ENCODE measurements at places on chromosomes 2 and 18.

GRCh38 chr2:2148776-2149175 lies 182.3 kb downstream of the MYT1L start:
- no peak for DNase-seq

DNA sequence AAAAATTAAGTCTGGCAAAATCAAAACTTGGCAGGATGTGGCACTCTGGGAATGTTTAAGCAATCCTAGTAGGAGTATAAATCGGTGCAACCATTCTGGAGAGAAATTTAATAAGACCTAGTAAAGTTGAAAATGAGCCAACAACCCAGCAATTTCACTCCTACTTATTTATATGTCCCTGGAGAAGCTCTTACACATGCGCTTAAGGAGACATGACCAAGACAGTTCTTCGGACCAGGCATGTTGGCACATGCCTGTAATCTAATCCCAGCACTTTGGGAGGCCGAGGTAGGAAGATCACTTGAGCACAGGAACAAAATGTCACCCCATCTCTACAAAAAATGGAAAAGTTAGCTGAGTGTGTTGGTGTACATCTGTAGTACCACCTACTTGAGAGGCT lies 374.6 kb upstream of the LYPD1 start:
- no peak for DNase-seq

DNA sequence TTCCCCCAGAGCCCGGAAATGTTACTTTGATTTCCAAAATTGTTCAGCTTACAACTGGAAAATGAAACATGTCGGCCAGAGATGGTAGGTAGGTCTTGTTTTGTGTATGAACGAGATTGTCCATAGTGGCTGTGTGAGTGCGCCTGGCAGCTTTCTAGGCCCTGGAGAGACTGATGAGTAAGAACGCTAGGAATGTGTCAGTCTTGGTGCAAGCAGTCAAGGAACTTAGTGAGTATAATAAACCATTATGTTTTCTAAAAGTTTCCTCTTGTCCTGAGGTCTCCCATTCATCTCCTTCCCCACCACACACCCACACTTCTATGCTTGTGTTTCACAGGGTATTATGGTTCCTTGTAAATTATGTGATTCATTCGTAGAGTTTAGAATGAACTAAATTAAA lies 234.2 kb downstream of the CDH2 start:
- DNase-seq = no peak

GRCh38 chr18:13284330-13285027 lies 65.9 kb downstream of the LDLRAD4 start:
- peak; percentile 26 for DNase-seq

GRCh38 chr2:157789933-157790511 lies 86.1 kb downstream of the ACVR1 start:
- DNase-seq = no peak

- DNase-seq = no peak
Observed at GRCh38 chr2:138670734-138671133, 109.5 kb downstream of the NXPH2 start.

DNA sequence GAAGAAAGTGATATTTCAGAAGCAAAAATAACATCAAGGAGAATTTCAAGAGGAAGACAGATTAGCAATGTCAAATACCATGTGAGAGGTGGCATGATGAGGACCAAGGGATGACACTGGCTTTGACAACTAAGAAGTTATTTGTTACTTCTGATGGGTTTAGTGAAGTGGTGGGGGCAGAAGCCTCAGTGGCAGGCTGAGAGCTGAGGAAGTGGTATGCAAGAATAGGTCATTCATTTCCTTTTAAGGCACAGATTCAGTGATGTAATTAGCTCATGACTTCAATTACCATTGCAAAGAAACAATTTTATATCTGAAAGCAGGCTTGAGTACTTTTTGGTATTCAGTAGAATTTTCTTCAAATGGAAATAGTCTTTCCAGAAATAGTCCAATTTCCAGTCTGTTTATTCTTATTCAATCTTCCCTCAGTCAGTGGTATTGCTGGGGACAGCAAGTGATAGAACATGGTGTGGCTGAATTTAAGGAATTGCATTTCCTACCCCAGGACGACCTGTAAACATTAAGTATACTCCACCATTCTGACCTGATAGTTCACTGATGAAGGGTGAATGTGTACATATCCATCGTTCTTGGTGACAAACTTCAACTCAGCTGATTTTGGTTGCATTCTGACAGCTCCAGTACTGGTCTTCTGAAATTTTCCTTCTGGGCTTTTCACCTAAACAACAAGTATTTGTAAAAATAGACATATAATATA lies 28.2 kb downstream of the GEMIN6 start:
- no peak for DNase-seq

DNA sequence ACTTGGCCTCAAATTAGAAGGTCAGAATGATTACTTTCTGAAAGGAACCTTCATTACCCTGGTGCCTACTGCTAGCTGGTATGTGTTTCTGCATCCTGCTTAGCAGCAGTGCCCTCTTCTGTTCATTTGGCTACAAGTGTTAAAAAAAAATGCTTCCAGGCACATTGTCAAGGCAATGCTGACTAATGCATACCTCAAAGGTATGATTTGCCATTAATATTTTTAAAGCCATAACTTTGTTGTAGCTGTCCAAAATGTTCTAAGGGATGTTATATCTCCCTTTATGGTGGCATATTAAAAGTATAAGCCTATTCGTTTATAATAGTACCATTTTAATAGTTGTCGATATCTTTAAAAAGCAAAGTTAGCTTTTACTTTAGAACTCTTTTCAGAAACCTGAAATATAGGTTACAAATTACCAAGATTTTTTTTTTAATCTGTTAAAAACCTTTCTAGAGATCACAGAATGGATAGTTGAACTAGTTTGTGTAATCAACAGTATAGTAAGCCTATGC lies 52.0 kb upstream of the FAM171B start:
- DNase-seq = peak; percentile 57

GRCh38 chr18:57804557-57804956 lies 1.4 kb upstream of the ATP8B1 start:
- no peak for DNase-seq

DNA sequence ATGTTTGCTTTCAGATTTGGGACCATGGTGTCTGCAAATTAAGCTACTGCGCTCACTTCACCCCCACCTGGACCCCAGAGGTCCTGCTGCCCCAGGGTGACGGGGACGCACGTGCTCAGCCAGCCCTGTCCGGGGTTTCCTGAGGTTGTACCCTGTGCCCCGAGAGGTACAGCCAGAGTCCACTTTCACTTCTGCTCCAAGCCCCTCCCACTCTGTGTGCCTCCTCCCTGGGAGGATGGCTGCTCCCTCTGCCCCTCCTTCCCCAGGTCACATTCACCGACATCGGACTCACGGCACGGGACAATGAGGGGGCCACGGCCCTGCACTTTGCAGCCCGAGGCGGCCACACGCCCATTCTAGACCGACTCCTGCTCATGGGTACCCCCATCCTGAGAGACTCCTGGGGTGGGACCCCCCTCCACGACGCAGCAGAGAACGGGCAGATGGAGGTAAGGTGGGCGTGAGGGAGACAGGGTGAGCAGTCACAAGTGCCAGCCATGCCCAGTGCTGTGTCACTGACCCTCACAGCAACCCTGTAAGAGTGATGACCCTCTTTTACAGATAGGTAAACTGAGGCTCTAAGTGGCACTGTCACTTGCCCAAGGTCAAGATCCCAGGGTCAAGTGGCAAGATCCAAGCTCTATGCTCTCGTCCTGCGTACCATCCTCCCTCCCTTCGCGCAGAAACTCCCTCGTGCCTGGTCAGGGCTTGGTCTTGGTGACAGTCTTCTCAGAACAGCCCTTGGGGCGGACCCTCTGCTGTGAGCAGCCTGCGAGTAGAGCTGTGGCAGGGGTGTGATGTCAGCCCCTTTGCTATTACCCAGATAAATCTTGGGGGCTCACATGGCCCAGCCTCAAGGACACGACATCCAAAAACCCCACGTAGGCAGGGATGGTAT lies 7.6 kb downstream of the ESPNL start:
- DNase-seq = no peak

GRCh38 chr2:236271851-236272250 lies 7.6 kb upstream of the ASB18 start:
- DNase-seq = no peak

GRCh38 chr2:195633974-195634373 lies 23.1 kb upstream of the SLC39A10 start:
- DNase-seq = no peak

- DNase-seq = no peak
Observed at GRCh38 chr2:191653667-191654391, 24.1 kb upstream of the NABP1 start.

- DNase-seq = no peak
Observed at GRCh38 chr2:194742706-194743105, 914.3 kb upstream of the SLC39A10 start.

DNA sequence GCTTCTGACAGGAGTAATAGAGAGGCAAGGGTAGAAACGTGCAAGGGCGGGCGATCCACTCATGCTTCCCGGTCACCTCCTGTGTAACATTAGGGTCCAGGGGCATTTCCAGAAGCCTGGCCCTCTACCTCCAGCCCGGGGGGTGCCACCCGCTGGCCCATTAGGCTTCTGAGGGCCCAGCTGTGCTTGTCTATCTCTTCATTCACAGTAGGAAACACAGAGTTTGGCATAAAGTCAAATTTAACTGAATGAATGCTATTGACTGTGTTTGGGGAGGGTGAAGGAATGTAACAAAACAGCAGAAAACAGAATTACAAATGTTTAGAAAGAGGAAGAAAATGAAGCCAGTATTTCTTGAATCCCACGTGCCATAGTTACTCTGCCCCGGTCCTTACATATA lies 112.4 kb upstream of the SLC66A3 start:
- DNase-seq = no peak

DNA sequence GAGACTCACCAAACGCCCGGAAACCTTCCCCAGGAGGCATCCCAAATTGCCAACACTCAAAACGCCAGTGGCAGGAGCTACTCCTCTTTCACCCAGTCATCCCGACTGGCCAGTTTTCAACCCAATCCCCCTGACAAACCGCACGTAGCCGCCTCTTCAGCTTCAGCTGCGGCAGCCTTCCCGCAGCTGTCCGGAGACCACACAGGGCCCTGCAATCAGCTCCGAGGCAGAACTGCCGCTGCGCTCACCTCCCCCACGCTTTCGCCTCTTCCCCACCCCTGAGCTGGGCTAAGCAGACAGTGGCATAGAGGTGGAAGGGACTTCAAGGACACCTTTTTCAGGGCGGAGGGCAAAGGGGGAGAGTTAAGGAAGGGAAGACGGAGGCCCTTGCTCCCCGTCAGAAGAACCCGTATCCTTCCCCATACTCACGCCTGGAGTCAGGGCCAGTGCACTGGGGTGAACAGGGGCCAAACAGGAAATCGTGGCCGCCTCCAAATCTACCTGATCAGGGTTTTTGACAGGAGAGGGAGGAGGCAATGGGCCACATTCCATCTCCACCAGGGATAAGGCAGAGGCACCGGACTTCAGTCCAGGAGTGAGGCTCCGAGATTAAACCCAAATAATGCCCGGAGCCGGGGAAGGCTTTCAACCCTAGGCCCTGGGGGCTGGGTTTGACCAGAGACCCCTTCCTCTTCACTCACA lies 16.9 kb downstream of the CYP26B1 start:
- DNase-seq = no peak

- no peak for DNase-seq
Observed at GRCh38 chr2:11142330-11142729, 12.9 kb upstream of the SLC66A3 start.

- DNase-seq = no peak
Observed at GRCh38 chr2:237742614-237743013, 56.0 kb upstream of the RBM44 start.

- DNase-seq = no peak
Observed at GRCh38 chr2:68317971-68318913, 1.5 kb downstream of the CNRIP1 start.

DNA sequence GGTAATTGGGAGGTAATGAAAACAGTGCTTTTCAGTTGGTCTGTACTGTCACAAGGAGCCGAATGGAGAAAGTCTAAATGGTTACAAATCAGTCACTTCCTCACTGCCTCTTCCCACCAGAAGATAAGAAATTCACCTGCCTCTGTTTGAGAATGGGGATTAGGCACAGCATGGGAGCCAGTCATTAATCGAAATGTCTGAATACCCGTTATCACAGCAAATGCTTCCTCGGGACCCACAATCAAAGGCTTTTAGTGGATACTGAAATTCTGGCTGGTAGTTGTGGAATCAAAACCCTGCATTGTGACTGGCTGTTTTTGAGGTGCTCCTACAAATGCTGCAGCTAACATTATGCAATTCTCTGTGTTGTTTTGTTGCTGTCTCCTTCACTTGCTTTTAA lies 461.0 kb upstream of the MEX3C start:
- DNase-seq = no peak

GRCh38 chr2:55761526-55761925 lies 67.9 kb upstream of the PNPT1 start:
- DNase-seq = no peak

DNA sequence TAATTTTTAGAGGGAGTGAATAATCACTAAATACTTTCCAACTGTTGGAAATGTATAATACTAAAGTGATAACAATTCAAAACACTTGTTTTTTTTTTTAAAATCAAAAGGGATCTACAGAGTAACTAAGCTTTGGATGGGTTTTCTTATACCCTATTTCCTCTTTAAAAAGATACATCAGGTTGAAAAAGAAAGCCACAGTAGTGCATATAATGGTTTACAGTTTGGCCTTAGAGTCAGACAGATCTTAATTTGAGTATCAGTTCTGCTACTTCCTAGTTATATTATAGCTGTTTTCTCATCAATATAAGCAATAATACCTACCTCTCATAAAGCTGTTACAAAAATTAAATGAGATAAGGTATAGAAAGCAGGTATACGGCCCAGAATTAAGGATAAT lies 28.5 kb downstream of the PSME4 start:
- no peak for DNase-seq

- DNase-seq = no peak
Observed at GRCh38 chr2:3387011-3387410, 7.5 kb downstream of the TRAPPC12 start.

GRCh38 chr2:72145289-72145657 lies 2.4 kb downstream of the CYP26B1 start:
- no peak for DNase-seq

DNA sequence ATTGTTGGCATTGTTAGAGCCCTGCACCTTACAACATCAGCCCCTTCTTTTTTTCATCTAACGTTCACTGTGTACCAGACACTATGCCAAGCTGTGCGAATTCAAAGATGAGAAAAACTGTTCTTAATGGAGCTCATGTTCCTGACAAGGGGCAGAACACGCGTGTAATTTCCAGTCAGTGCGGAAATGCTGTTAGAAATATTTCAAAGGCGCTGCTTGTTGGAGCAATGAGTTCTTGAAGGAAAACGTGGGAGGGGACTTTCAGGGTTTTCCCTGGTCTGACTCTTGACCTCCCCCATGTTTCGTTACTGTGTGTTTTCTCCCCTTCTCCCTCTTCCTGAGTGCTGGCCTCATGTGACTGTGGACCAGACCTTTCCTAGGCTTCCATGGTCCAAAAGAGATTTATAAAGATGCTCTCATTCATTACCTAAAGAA lies 1.5 kb downstream of the MTHFD2 start:
- DNase-seq = no peak

GRCh38 chr18:36350251-36350651 lies 52.7 kb downstream of the FHOD3 start:
- DNase-seq = no peak
